Osteoblast (primary cell): ENCODE measurements at places on chromosomes 3 and 15. TPM values are rescaled to one million over a fixed set of nuclear protein-coding genes. Genes with fewer than 3 reads are reported as not detected.

The PARP15 gene
- total RNA-seq = 3.2 and 3.6 TPM in 2 replicates

DNA sequence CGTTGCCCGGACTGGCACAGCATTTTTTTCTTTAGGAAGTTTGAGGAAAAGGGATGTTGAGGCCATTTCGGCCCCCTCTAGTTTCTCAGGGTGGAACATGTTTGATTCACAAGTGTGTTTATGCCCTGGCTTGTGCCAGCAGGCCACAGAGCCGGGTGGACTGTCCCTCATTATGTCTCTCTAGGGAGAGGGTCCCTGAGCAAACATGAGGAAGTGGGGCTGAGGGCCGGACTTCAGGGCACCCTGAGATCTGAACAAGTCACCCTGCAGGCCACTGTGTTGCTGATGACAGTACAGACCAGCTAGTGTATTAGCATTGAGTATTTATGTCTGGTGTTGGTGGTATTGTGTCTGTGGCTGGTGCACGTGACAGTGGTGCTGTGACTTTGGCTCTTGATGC lies 34.9 kb downstream of the RNU5B-1 start:
- no peak overlapping the region for H3K27ac ChIP-seq
- peaks cover 28% of the 10 kb centered on the region for H3K27me3 ChIP-seq
- H3K36me3 ChIP-seq = no peaks in the 10 kb centered on the region
- no peak overlapping the region for H3K4me3 ChIP-seq

DNA sequence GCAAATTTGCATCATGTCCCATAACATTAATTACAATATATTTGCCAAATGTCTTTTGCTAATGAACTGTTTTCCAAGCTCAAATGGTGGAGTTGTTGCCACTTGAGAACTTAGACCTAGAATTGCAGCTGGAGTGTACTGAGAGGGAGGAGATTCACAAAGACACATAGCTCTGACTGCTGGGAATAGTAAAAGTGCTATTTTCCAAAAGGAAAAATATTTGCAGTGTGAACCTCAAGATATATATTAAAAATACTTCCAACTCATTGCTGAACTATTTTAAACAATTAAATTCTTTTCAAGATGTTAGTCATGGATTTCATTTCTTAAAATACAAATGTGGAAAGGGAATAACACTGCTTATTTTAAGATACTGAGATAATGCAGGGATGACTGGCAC lies 666.8 kb upstream of the ARPP21 start:
- H3K27me3 ChIP-seq = no peaks in the 10 kb centered on the region
- no peaks in the 10 kb centered on the region for H3K4me1 ChIP-seq
- H3K27ac ChIP-seq = no peak overlapping the region

The MESP2 gene
- total RNA-seq = 0.72 and 1.5 TPM in 2 replicates

The FRMD5 gene
- 3.3 and 3.5 TPM in 2 replicates for total RNA-seq
